ENCODE measurements at places on chromosomes 3 and 15.

- no peak for DNase-seq
These were observed 318.0 kb upstream of the KCNMB2 start for GRCh38 chr3:178218231-178218630.

- no peak for DNase-seq
These were observed 959 bp downstream of the ZNF592 start for GRCh38 chr15:84749111-84749991.

DNA sequence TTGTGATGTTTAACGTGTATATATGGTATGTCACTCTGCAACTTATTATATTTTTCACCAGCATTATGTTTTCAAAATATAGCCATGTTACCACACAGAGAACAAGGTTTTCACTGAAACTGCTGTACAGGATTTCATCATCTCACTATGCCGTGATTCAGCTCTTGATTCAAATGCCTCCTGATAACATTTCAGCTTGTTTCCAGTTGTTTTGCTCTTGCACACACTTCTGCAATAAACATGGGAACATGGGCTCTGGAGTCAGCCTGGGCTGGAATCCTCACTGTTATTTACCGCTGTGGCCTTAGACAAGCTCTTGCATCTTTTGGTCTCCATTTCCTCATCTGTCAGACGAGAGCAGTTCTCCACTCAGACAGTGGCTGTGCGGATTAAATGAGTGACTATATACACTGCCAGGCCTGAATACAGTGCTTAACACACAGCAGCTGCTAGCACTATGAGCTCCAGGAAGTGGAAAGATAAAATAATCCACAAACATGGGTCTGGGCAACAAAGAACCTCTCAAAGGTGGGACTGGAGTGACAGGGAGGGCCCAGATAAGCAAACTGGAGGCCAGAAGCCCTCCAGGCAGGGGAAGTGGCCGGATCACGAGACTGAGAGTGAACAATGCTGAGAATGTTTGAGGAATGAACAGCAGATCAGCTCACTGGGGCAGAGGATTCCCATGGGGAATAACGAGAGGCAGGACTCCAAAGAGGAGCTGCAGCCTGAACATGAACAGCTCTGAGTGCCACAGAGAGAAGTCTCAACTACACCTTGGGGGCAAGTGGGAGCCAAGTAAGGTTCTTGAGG is 17.7 kb downstream of the NTRK3 start:
- no peak for DNase-seq

- no peak for DNase-seq
These were observed 187.7 kb downstream of the SATB1 start for GRCh38 chr3:18237251-18238005.

DNA sequence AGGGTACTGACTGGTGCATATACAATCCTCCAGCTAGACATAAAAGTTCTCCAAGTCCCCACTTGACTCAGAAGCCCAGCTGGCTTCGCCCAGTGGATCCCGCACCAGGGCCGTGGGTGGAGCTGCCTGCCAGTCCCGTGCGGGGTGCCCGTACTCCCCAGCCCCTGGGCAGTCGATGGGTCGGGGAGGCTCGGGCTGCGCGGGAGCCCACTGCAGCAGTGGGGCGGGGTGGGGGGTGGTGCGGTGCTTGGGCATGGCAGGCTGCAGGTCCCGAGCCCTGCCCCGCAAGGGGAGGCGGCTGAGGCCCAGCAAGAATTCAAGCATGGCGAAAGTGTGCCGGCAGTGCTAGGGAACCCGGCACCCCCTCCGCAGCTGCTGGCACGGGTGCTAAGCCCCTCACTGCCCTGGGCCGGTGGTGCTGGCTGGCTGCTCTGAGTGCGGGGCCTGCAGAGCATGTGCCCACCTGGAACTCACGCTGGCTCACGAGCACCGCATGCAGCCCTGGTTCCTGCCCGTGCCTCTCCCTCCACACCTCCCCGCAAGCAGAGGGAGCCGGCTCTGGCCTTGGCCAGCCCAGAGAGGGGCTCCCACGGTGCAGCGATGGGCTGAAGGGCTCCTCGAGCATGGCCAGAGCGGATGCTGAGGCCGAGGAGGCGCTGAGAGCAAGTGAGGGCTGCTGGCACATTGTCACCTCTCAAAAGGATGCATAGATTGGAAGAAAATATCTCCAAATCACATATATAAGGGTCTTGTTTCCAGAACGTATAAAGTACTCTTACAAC is 68.3 kb upstream of the PIK3R4 start:
- DNase-seq = no peak

GRCh38 chr15:77067691-77068367 is 3.1 kb downstream of the TSPAN3 start:
- no peak for DNase-seq

DNA sequence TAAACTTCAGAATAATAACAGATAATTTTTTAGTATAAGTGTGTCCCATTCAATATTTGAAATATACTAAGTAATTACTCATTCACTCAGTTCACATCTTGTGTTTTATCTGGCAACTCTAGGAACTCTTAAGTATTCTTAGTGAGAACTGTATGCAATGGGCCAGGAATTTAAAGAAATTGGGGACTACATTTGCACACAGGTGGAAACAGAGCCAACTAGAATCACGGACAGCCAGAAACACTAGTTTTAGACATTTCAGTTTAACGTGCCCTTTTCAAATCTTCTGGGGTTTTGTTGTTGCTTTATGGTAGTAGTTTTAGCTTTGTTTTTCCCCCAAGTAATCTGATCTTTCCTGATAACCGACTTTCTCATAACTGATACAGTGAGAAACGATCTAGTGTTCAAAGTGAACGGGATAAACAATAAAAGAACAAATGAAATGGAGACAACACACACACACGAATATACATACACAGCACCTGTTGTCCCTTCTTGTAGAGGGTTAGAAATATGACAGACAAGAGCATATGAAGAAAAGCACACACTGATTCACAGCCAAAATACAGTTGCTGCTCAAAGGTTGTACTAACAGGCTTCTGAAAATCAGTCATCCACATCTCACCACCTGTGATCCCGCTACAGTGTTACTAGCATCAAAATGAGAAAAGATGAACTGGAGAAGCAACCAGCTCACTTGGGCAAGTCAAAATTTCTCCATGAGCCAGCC is 167.0 kb downstream of the FMN1 start:
- no peak for DNase-seq

DNA sequence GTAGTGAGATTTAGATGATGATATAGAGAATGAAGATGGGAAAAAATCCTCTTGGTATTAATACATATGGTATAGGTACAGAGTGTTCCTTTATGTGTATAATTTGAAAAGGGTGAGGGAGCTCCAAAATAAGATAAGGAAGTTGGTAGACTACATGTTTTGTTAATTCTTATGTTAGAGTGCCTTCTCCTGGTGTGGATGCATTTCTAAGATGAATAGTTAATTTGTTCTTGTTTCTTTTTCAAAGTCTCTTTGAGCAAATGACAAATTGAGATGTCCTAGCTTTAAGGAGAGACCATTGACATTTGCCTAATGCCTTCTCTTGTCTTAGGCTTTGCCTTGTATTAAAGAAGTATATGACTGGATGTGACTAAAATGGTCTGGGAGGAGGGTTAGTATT is 34.1 kb downstream of the AKAP13 start:
- no peak for DNase-seq

DNA sequence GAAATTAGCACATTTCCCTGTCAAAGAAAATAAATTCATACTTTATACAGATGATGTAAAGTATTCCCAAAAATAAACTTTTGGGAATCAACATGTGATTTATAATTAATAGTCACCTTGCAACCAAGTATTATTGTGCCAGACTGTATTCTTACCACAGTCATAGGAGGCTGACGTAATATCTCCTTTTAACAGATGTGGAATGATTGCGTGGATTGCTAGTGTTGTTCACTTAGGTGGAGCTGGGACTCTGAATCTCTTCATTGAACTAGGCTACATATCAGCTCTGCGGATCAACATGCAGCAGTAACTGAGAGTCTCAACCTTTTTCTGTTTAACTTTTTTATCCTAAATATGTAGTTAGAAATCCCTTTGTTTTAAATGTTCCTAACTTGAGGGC is 37.2 kb downstream of the PXK start:
- DNase-seq = no peak

GRCh38 chr15:94335616-94336015 is 104.3 kb downstream of the MCTP2 start:
- no peak for DNase-seq

DNA sequence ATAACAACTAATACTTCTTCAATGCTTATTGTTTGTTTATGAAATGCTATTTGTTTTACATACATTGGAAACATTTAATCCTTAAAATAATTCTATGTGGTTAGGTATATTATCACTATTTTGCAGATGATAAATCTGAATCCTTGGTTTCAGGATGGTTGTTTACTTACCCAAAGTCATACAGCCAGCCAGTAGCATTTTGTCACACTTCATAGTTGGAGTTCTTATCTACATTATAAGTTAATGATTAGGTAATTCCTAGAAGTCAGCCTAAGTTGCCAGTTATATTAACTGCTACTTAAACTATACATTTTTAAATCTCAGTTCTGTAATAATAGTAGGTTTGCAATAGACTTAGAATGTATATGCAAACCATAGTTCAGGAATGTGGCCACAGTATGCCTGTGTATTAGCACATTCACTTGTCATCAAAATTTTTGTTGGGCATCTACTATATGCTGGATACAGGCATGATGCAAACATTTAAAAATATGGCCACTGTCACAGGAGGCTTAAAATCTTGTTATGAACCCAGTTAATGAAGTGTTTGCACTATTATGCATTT is 187.9 kb downstream of the UBE2E2 start:
- no peak for DNase-seq

GRCh38 chr15:52136442-52136980 is 23.9 kb upstream of the BCL2L10 start:
- no peak for DNase-seq

DNA sequence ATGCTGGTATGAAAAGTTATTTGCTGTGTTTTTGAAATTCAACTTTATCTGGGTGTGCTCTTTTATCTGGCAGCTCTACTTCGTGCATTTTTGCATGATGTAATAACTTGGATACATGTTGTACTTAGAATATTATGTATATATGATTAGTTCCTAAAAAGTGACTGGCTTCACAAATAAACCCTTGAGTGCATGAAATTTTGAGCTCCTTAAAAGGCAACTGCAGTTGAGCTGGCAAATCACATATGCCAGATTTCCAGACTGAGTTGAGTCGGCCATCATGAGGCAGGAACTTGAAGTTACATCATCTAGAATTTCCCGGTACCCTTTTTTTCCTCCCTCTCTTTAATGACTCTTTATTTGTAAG is 162.5 kb downstream of the FNDC3B start:
- no peak for DNase-seq

GRCh38 chr3:57971975-57972374 is 36.2 kb upstream of the FLNB start:
- no peak for DNase-seq

DNA sequence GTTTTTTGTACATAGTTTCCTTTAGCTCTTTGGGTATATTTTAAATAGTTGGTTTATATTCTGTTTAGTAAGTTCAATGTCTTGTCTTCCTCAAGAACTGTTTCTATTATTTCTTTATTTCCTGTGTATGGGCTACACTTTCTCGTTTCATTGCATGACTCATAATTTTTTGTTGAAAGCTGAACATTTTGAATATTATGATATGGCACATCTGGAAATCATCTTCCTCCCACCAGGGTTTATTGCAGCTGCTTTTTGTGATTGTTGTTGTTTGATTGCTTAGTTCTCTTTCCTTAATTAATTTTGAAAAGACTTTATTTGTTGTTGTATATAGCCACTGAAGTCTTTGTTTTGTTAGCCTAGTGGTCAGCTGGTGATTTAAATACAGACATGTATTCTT is 43.8 kb downstream of the LSM3 start:
- DNase-seq = no peak

DNA sequence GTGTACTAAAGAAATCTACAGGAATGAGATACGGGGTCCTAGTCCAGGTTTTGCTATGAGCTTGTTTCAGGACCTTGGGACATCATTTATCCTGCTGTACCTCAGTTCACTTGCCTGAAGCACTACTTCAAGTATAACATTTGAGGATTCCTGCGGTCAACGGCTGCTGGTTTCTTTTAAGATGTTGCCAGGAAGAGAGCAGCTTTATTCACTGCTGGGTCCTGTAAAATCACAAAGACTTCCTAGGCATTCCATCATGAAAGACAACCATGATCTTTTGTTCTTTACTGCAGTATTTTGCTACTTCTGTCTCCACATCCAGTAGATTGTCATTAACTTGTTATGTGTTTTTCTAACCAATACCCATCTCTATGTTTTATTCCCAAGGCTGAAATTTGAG is 61.0 kb upstream of the PYDC2 start:
- no peak for DNase-seq

GRCh38 chr15:101307897-101308603 is 13.0 kb upstream of the SNRPA1 start:
- DNase-seq = no peak

GRCh38 chr3:18499301-18499700 is 74.2 kb upstream of the SATB1 start:
- DNase-seq = no peak

- no peak for DNase-seq
These were observed 104.4 kb downstream of the FMN1 start for GRCh38 chr15:33089878-33090757.

DNA sequence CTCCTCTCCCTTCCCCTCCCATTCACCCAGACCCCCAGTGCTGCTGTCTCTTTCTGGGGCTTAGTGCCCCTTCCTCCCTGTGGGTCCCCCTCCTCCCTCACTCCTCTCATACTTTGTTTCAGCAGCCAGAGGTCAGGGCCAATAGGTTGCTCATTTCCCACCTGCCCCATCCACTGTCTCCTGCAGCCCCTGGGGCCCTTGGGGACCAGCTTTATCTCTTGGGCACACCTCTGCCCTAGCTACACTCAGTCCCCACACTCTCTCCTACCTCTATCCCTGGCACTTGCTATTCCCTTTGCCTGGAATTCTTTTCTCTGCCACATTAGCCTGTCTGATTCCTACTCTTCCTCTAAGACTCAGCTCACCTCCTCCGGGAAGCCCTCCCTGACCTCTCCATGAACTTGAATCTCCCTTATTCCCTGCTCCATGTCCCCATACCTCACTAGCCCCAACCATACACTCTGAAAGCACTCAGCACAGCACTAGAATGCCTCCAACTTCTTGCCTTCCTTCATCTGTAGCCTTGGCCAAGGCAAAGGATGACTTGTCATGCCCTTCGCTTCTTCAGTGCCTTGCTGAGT is 14.6 kb downstream of the ANPEP start:
- DNase-seq = no peak

DNA sequence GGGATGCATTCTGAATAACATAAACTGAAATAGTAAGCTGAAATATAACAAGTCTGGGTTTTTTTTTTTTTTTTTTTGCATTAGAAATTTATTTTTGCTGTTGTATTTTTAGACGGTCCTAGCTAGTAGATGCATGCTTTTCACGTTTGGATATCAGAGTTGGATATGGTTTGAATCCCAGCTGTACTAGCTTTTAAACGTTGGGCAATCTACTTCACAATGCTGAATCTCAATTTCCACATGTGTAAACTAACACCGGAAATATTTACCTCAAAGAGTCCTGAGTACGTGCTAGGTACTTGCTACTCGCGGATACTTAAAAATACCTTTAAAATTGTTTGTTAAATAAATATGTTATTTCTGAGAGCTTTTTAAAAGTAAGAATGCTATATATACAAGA is 139.8 kb downstream of the BBX start:
- DNase-seq = no peak

- DNase-seq = no peak
These were observed 13.8 kb upstream of the NR1I2 start for GRCh38 chr3:119767936-119768601.

GRCh38 chr15:68370768-68371151 is 61.2 kb downstream of the ITGA11 start:
- DNase-seq = no peak

GRCh38 chr15:78411061-78411460 is 27.0 kb upstream of the IREB2 start:
- no peak for DNase-seq

All from stimulated activated CD8-positive, alpha-beta memory T cell treated with anti-CD3 and anti-CD28 coated beads, Interleukin-4, amount 100 ng/mL, for 1 hour (primary cell).